ENCODE measurements at places on chromosomes 11 and 22. TPM values are rescaled to one million over a fixed set of nuclear protein-coding genes. Genes with fewer than 3 reads are reported as not detected.

The TECTA gene
- 0.15 TPM for polyA plus RNA-seq

The MN1 gene
- polyA plus RNA-seq: 2.4 TPM

DNA sequence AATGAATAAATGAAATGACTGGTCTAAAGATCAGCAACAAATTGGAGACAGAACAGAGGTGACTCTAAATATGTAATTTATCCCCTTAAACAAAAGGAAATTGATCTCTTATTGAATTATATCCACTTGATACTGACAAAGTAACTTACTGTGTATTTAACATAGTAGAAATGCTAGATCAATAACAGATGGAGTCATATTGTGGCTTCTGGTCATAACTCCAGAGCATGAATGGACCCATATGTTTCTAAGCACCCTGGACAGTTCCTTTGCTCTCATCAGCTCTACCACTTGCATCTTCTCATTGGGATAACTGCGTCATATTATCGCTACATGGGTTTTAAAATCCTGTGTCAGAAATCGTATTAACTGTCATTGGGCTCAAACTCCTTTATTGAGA, 222.3 kb downstream of the ETS1 start:
- H3K27ac ChIP-seq: no peak overlapping the region
- no peaks in the 10 kb centered on the region for H3K27me3 ChIP-seq
- H3K4me3 ChIP-seq: no peak overlapping the region
- DNase-seq: peak; percentile 86
- no peaks in the 10 kb centered on the region for H3K36me3 ChIP-seq

The SLN gene
- 5.3 TPM for polyA plus RNA-seq

DNA sequence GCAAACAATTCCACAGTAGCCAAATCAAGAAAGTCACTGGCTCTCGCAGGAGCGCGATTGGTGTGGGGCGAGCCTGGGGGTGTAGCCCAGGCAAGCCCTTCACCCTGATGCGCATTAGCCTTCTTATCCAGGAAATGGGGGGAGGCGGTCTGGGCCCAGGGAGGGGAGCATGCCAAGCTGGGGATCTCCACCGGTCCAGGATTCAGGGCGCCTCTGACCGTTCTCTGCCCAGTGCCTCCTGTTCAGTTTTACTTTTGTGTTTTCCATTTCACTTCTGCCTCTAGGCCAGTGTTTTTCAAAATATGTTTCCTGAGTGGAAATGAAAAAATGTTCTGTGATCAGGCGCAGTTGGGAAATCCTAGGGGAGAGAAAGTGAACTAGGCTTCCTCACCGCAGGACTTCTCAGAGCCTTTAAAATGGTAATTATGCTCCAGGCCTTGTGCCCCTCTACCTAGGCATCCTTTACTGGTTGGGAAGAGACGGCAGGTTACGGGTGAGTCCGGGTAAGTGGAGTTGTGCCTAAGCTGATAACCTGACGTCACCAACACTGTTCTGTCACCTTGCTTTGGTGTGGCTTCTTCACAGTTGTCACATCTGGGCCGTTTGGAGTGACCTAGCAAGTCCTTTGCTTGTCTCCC, 18.4 kb downstream of the LRP5 start:
- DNase-seq: no peak
- peaks cover 56% of the 10 kb centered on the region for H3K4me1 ChIP-seq
- peak overlapping the region; percentile 78 for H3K27ac ChIP-seq
- no peak overlapping the region for H3K4me3 ChIP-seq

DNA sequence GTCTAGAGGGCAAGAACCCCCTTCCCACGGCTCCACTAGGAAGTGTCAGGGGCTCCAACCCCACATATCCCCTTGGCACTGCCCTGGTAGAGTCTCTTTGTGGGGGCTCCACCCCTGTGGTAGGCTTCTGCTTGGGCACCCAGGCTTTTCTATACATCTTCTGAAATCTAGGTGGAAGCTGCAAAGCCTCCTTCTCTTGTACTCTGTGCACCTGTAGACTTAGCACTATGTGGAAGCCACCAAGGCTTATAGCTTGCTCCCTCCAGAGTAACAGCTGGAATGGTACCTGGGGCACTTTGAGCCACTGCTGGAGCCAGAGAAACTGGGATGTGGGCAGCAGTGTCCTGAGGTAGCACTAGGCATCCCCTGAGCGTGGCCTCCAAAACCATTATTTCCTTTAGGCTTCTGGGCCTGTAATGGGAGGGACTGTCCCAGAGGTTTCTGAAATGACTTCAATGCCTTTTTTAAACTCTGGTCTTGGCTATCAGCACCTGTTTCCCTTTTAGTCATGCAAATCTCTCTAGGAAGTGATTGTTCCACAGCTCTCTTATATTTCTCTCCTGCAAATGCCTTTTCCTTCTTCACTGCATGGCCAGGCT, 68.4 kb downstream of the TRAF6 start:
- no peaks in the 10 kb centered on the region for H3K36me3 ChIP-seq
- no peaks in the 10 kb centered on the region for H3K27me3 ChIP-seq
- H3K4me3 ChIP-seq: no peak overlapping the region
- no peak overlapping the region for H3K27ac ChIP-seq
- DNase-seq: no peak
- no peaks in the 10 kb centered on the region for H3K4me1 ChIP-seq

- DNase-seq: no peak
- no peaks in the 10 kb centered on the region for H3K27me3 ChIP-seq
- H3K36me3 ChIP-seq: no peaks in the 10 kb centered on the region
- H3K4me1 ChIP-seq: peaks cover 7% of the 10 kb centered on the region
- H3K4me3 ChIP-seq: no peak overlapping the region
Observed at GRCh38 chr22:24486501-24486921, 8.6 kb upstream of the UPB1 start.
